Fibroblast of skin of scalp (primary cell): ENCODE measurements at places on chromosomes 4 and X.

- DNase-seq: no peak
Observed at GRCh38 chrX:150854856-150855255, 43.6 kb downstream of the CD99L2 start.

- no peak for DNase-seq
Observed at GRCh38 chrX:22063284-22063683, 31.2 kb downstream of the PHEX start.

GRCh38 chr4:82213485-82214417, 160.0 kb downstream of the HNRNPD start:
- DNase-seq: no peak

- no peak for DNase-seq
Observed at GRCh38 chr4:65467068-65467680, 203.1 kb downstream of the EPHA5 start.

- no peak for DNase-seq
Observed at GRCh38 chr4:80592950-80593349, 257.4 kb downstream of the CFAP299 start.

DNA sequence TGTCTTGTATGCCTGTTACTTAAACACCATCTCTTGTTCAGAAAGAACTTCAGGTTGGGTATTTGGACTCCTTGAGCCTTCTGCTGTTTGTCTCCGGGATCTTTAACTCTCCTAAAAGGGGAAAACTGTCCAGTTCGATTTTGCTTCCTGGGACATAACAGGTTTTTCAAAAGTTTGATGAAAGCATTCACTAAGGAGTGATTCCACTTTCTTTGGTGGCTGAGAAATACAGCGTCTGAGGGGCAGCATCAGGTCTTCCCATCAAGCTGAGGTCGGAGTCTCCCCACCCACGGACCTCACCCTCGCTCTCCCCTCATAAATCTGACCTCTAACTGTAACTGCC, 1.4 kb downstream of the AFAP1 start:
- DNase-seq: no peak

- DNase-seq: peak; percentile 3
Observed at GRCh38 chrX:7926501-7926900, 712 bp downstream of the PNPLA4 start.

DNA sequence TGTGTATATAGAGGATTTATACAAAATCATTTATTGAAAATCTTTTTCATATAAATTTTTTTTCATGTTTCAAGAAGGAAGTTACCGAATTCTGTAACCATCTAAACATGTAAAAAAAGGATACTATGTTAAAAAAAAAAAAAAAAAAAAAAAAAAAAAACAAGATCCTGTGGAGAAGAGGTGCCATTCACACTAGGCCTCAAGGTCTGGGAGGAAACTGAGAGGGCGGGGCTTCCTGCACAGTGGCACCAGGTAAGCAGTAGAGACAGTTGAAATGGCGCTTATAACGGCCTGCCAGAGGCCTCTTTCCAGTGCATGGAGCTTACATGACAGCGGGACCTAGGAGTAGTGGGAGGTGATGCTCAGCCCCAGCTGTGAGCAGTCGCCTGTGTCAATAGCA, 17.5 kb downstream of the TRAPPC2 start:
- DNase-seq: no peak

DNA sequence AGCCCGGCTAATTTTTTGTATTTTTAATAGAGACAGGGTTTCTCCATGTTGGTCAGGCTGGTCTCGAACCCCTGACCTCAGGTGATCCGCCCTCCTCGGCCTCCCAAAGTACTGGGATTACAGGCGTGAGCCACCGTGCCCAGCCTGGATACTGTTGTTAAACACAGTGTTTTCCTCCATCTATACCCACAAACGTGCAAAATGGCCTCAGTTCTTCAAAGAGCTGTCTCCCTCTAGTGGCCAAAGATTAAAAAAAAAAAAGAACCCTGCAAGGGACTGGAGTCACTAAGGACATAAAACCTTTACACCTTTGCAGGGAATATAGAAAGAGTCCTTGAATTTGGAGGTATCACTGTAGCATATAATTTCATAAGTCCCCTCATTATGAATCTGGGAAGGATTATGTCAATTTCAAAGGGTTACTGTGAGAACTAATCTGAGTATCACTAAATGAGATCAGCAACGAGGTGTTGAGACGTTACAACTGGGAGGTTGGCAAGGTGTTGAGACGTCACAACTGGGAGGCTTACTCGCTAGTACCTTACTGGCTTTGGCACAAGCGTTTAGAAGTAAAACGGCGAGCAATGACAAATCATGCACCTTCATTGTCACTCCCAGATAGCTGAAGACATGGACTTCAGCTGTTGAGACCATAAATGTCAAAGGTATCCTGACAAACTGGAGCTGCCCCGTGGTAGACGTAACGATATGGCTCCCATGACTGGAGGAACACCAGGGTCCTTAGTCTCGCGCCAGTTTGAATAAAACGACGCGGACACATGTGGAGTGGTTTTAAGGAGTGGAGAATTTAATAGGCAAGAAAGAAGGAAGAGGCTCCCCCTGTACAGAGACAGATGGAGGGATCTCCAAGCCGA, 33.4 kb upstream of the ENPP6 start:
- peak; percentile 54 for DNase-seq

DNA sequence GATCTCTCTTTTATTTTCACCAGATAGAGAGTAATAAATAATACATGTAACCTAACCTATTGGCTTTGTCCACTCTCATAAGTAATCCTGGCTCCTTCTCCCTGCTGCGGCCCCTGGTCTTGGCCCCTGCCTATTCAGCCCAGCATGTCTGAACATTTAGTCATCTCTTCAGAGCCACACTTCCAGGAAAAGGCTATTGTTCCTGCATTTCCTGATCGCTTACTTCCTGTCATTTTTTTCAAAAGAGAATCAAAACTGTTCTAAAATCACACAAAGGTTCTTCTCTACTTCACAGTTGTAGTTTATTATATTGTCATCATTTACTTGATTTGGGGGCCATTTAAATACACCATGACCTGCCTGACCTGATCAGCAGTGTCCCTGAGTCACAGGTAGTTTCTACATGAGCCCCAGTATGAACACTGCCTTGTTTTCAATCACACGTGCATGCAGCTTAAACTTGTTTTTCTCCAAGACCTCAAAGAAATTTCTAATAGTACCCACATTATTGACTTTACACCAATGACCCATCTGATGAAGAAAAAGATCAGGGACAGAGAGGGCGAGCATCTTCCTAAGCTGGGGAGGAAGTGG, 47.4 kb upstream of the KDR start:
- peak; percentile 23 for DNase-seq

- DNase-seq: no peak
Observed at GRCh38 chrX:129116676-129117470, 406.4 kb downstream of the SMARCA1 start.

DNA sequence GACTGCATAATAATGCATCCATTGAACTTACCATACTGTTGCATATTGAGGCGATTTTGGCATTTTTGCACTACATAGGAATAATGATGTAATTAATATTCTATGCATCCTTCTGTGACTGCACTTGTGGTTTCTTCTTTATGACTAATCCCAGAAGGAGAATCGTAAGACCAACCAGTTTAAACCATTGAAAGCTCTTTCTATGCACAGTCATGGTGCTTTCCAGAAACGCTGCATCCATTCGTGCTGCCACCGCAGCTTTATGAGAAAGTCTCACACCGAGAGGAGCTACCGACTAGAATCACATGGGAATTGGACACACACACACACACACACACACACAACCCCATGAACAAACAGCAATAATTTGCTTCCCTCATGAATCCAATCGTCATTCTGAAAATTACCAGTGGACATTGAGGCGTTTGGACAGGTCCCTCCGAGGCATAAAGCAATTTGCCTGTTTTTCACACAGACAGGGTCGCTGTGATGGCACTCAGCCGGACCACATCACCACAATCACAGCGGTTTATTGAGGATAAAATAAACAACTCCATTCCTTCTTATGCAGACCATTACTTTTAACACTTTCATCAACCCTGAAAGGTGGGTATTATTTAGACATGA, 64.2 kb downstream of the PACRGL start:
- DNase-seq: peak; percentile 25

DNA sequence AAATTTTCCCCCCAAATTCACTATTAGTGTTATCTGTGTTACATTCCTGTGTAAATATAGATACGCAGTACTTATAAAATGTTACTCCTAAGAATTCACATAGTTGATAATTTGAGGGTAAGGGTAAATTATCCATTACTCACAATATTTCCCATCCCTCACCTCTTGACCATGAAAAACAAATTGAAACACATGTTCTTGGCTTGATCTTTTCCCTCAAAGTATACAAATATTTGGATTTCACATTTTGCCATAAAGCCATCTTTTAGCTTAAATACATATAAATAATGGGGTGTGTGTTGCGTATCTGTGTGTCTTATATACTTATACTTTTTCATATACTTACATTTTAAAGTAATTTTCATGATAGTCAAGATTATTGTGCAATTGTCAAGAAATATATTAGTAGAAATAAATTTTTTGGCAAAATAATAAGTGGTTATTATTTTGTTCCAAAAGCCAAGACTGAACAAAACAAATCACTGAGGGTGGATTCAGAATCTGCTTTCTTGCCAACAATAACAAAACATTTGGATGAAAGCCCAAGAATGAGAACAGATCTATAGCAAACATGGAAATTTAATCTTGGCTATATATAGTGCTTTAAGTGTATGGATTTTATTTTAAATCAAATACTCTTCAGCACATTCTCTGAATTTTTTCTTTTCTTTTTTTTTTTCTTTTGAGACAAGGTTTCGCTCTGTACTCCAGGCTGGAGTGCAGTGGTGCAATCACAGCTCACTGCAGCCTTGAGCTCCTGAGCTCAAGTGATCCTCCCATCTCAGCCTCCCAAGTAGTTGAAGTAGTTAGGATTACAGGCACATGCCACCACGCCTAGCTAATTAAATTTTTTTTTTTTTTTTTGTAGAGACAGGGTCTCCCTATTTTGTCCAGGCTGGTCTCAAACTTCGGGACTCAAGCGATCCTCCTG, 48.5 kb upstream of the PRSS48 start:
- peak; percentile 84 for DNase-seq

DNA sequence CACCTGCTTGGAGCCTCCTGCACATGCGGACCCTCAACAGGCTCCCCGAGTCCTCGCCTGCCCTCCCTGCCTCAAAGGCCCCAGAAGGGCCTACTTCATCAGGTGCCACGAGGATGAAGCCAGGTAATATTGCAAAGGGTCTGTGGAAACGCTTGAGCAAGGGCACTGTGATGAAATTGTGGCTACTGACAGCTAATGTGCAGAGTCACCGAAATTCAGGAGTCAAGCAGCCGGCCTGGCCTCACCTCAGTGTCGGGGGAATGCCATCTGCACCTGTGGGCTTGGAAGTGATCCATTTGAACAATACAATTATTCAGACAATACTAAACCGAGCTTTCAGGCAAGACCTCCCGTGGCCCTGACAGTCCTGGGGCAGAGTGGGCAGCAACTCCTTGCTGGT, 3.1 kb upstream of the FGFR3 start:
- no peak for DNase-seq

DNA sequence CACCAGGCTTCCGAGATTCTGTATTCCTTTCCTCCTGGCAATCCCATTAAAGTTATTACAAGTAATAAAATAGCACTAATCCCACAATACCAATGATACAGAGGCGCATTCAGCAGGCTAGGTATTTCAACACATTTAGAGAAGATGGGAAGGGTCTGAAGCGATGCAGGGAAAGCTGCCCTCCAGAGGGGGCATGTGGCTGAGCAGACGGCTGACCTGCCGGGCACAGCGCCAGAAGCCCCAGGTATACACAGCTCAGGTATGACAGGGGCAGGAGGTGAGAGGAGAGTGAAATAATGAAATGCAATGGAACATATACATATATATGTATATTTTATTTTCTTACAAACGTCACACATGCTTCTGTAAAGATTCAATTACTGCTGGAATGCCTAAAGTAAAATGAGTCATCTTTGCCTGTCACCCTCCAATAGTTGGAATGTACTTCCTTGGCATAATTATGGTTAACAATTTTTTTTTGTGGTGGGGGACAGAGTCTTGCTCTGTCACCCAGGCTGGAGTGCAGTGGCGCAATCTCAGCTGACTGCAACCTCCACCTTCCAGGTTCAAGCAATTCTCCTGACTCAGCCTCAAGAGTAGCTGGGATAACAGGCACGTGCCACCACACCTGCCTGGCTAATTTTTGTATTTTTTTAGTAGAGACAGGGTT, 21.3 kb upstream of the CDKN2AIP start:
- DNase-seq: peak; percentile 82

DNA sequence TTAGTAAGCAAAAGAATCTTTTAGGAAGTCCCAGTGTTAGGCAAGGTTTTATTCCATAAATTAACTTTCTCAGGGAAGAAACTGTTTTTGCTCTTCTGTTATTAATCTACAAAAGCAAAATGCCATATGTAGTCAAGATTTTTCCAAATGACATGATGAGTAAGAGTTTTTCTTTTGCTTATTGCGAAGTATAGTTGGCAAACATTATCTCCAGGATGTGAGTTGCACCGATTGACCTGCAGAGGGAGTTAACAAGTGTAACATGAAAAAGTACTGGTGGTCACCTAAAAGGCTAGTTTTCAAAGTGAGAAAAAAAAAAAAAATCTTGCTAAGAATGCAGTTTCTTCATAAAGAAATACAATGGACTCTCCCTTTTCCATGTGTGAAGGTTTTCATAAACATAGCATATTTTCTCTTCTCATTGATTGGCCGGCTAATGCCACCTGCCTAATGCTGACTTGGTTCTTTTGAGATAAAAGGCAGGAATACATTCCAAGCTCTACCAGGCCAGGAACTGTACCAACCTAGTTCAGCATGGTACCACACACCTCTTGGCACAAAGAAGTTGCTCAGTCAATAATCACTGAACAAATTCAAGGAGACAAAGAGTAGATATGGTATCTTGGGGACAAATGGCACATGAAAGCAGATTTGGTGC, 100.2 kb downstream of the LNX1 start:
- DNase-seq: peak; percentile 92

DNA sequence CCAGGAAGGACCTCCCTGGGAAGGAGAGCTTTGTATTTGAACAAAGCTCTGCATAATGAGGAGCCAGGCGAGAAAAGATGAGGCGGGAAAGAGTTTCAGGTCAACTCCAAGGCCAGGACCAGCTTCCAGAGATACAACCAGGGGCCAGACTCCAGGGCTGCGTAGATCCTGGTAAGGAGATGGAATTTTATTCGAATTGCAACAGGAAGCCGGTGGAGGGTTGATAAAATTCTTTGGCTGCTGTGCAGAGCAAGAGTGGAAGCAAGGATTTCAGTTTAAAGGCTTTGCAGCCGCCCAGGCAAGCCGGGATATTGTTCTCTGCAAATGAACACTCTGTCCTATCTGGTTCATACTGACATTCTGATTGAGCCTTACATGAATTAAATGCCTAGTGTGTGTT, 40.2 kb upstream of the CBR4 start:
- DNase-seq: no peak

DNA sequence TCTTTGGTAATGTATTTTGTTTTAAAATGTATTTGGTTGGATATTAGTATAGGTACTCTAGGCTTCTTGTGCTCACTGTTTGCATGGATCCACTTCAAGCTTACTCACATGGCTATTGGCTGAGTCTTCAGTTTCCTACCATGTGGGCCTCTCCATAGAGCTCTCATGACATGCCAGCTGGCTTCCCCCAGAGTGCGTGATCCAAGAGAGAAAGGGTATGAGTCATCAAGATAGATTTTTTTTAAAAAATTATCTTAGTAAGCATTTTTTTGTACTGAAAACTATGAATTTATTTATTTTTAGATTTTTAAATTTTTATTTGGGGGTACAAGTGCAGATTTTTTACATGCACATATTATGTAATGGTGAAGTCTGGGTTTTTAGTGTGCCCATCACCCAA, 219.1 kb upstream of the AMOT start:
- DNase-seq: no peak
